ENCODE measurements at places on chromosomes 3 and 15.

DNA sequence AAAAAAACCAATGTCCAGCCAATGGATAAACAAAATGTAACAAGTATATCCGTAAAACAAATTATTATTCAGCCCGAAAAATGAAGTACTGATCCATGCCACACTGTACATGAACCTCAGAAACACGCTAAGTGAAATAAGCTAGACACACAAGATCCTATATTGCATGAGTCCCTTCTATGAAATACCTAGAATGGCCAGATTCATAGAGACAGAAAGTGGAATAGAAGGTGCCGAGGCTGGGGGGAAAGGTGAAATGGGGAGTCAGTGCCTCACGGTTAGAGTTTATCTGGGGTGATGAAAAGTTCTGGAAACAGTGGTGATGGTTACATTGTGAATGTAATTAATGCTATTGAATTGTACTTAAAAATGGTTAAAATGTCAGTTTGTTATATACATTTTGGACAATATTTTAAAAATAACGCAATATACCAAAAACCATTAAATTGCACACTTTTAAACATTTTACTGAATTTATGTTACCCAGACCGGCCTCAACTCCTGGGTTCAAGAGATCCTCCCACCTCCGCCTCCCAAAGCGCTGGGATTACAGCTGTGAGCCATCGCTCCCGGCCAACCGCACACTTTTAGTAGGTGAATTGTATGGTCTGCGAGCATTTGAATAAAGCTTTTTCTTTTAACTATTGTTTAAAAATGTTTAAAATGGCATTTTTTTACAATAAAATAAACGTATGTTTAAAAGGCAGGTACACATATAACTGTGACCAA is 2.1 kb downstream of the RNF168 start:
- no peak for DNase-seq

DNA sequence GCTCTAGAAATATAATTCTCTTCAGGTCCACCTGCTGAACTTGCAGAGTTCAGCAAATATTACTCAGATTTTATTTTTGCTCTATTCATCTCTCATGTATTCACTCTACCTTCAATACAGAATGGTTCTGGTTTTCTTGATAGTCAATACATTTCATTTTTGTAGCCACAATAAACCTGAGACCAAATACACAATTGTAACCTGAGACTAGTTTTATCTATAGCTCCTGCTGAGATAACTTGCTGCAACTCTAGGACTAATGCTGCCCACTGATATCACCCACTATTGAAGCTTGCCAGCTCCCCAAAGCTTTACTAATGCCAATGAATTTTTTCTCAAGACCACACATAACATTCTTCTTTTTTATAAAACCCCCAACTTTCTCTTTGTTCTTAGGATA is 229.3 kb downstream of the NSUN3 start:
- no peak for DNase-seq

DNA sequence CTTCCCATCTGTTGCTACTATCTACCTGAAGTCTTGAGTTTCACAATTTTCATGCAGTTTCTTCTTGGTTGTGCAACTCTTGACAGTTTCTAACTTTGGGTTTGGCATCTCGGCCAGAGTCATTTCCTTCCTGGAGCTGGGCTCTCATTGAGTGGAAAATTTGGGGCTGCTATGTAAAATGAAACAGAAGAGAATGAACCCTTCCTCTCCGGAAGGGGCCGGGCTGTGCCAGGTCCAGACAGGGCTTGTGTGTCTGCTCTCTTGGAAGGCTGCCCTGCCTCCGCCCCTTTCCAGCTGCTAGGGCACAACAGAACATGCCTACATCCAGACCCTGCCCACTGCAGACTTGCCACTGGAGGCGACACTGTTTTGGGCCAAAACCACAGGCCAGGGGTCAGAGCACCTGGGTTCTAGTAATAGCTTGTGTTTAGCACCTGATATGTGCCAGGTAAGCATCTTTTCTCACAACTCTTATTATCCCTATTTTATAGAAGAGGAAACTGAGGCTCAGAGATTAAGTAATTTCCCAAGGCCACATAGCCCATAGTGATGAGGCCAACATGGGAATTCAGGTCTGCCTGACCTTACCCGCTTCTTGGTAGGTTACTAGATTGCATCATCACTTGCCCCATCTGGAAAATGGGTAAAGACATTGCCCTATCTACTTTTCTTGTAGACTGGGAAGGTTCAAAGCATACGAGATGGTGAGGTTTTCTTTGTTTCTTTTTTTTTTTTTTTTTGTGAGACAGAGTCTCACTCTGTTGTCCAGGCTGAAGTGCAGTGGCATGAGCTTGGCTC is 25.0 kb downstream of the IRAK2 start:
- DNase-seq: no peak

- DNase-seq: no peak
Observed at GRCh38 chr3:67486883-67487282, 167.5 kb downstream of the SUCLG2 start.

- no peak for DNase-seq
Observed at GRCh38 chr15:63110428-63111026, 11.1 kb upstream of the LACTB start.

GRCh38 chr3:160796813-160797164 is 40.8 kb downstream of the PPM1L start:
- no peak for DNase-seq

GRCh38 chr3:4734454-4734853 is 241.3 kb downstream of the ITPR1 start:
- no peak for DNase-seq

DNA sequence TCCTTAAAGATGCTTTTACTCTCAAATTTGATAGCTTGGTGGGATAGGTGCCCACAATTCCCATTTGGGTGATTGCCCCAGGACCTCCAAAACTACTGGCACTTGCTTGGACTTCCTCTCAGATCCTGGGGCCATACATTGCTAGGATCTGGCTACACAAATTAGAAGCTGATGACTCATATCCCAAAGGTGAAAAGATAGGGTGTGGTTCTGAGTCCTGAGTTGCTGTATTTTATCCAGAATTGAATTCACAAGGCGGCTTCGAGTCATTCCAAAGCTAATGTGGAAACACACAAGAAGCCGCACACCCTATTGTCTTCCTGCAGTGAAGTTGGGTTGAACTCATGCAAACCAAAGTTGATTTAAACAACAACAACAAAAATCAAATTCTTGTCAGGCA is 53.4 kb downstream of the DUT start:
- DNase-seq: no peak

- DNase-seq: no peak
Observed at GRCh38 chr15:82763361-82764116, 42.3 kb downstream of the FSD2 start.

DNA sequence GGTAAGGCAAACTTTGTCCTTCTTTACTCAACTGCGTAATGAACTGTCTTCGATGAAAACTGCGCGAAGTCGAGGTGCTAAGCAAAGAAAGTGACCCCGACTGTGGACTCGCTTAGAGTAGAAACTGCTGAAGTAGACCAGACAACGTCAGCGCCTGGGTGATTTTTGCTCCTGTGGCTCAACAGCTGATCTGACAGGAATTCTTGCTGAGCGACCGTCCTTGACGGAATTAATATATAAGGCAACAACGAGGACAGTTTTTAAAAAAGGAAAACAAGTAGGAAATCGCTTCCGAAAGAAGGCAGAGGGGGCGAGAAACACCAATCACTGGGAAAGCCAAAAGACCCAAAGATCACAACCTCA is 541 bp downstream of the RPS27L start:
- DNase-seq: no peak

GRCh38 chr3:47491186-47491585 is 15.4 kb upstream of the SCAP start:
- DNase-seq: no peak

DNA sequence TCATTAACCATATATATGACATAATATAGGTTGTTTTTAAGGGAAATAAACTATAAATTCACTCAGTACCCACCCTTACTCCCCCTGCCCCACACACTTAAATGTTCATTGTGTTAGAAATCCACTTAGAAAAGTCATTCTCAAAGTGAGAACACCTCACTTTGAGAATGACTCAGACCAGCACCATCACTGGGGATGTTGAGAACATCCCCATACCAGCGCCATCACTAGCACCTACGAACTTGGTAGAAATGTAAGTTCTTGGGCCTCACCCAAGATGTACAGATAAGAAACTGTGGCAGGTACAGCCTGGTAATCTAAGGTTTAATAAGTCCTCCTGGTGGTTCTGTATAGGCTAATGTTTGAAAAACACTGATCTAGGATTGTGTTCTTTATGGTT is 362.6 kb downstream of the LPP start:
- DNase-seq: no peak

DNA sequence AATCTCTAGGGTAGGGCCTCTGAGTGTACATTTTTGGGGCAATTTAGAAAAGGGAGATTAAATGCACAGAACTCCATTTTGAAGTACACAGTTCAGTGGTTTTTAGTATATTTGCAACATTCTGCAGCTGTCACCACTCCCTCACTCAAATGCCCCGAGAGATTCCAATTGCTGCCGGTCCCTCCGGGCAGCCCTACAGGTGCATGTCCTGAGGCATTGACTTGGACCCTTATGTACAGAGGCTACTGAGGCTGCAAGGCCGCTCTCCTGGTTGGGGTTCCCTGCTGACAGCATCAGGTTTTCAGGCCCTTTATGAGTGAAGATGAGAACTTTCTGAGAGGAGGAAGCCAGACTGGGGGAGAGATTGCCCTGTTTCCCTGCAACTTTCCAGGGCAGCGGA is 39.6 kb downstream of the SMAD6 start:
- DNase-seq: no peak
